Stimulated activated CD8-positive, alpha-beta memory T cell treated with anti-CD3 and anti-CD28 coated beads, Interleukin-15, amount 100 ng/mL, for 1 hour (primary cell): ENCODE measurements at places on chromosomes 3 and 15.

DNA sequence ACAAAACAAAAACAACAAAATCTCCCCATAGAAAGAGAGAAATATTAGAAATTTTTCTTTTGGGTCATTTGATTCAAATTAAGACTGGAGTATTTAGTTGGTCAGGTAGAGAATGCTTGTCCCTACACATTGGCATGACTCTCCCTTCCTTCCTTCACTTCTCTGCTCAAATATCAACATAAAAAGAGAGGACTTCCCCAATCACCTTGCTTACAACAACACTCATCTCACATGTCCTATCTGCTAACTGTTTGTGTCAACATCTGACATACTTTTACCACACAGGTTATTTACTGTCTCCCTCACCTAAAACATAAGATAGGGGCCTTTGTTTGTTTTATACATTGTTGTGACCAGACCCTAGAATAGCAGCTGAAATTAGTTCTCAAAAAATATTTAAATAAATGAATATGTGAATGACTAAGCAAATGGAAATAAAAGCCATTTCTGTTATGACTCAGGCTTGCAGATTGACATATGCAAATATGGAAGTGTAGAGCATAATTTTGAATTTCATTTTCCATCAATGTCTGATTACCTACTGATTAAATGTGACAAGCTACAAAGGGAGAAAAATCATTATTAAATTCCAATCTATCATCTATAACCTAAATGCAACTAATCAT lies 304.8 kb downstream of the CTNNB1 start:
- no peak for DNase-seq

- DNase-seq: no peak
These were observed 228.1 kb upstream of the FEZF2 start for GRCh38 chr3:62601238-62602070.

DNA sequence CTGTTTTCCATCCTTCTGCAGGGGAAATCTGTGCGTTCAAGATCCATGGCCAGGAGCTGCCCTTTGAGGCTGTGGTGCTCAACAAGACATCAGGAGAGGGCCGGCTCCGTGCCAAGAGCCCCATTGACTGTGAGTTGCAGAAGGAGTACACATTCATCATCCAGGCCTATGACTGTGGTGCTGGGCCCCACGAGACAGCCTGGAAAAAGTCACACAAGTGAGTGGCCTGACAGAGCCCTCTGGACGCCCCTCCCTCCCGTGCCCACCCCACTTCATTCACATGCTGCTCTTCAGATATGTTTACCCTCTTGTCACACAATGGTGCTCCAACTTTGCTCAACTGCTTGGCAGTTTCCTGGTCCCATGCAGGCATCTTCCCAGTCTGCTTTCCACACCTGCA lies 274.3 kb upstream of the TRIM42 start:
- no peak for DNase-seq

DNA sequence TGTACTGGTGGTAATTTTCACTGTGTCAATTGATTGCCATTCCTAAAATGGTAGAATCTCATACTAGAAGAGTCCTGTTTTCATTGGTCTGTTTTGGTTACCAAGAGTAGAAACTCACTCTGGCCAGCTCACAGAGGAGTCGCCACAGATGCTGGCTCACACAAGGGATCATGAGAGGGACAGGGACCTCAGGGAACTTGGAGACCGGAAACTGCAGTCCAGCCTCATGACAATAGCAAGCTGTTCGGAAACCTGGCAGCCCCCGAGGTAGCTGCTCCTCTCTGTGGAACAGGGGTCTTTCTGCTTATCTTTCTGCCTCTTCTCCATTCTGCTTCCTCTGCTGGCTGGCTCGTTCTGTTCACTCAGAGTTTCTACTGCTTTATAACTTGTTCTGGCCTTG lies 192.9 kb downstream of the PLCL2 start:
- DNase-seq: no peak

- DNase-seq: no peak
These were observed 437.7 kb downstream of the DIPK2A start for GRCh38 chr3:144409319-144409718.

DNA sequence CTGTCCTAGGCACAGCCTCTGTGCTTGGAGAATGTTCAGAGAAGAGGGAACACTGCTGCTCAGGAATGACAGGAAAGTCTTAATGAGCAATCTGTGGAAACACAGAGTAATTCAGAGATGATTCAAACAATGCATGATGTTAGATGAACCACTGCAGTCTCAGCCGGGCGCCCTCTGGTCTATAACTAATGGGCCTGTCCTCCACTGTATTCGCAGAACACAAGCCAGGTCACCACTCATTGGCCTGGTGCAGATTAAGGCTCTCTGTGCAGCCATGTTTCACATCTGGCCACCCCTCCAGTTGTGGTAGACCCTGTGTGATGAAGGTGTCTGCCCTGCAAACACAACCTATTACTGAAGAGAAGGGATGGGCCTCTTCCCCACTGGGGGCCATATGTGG lies 281.7 kb upstream of the ROPN1 start:
- no peak for DNase-seq

DNA sequence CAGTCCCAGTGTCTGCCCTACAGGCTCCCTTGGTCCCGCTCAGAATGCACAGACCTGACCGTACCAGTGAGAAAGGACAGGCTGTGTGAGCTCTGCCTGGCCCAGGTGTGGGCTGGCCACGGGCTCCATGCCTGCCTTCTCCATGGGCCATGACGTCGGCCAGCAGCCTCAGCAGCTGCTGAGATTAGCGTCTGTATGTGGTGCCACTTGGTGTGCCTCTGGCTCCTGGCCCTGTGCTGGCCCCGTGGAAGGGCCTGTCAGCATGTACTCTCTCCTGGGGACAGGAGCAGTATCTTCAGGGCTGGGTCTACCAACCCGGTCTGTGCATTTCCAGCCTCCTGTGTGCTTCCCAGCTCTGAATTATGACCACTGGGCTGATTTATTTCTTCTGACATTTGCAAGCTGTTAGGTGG lies 25.7 kb downstream of the KLF13 start:
- DNase-seq: no peak

DNA sequence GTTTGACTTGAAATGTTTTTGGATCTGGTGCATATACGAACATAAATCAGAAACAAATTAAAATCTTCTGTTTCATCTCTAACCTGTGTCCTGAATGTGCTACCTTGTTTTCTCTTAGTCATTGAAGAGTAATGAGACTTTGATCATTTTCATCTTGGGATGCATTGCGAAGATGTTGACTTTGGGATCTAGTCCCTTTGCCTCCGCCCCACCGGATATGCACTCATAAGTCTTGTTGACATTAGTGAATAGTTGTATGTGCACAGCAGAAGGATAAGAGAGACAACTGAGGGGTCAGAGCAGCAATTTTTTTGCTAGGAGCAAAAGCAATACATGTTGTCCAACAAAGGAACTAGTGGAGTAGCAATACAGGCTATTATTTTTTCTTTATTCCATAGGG lies 35.9 kb upstream of the SPRED1 start:
- DNase-seq: no peak

- no peak for DNase-seq
These were observed 608.1 kb downstream of the SQOR start for GRCh38 chr15:46242935-46243334.

GRCh38 chr15:27864086-27864485 lies 235.0 kb downstream of the OCA2 start:
- no peak for DNase-seq

GRCh38 chr3:131221731-131222130 lies 159.8 kb upstream of the NUDT16 start:
- DNase-seq: no peak

GRCh38 chr15:82044373-82045178 lies 1.2 kb downstream of the MEX3B start:
- DNase-seq: no peak

DNA sequence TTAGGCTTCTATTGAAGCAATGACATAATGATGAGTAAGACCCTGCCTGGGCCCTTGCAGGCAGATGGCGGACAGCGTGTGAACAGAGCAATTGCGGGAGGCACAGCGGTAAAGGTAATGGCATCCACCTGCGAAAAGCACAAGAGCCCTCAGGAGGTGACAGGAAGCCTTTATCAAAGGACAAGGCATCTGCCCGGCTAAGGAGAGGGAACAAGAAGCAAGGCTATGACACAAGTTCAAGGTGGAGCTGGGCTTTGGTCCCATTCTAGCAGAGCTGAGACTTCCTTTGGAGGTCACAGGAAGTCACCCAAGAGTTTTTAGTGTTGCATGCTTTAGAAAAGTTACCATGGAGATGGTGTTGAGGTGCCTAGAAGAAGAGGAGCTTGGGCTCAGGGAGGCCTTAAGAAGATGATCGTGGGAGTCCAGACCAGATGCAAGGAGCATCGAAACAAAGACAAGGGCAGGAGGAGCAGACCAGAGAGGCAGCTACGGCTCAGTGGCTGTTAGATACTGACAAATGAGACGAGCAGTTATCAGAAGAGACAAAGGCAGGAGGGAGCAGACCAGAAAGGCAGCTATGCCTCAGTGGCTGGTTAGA lies 34.5 kb downstream of the OSBPL10 start:
- DNase-seq: no peak

- DNase-seq: no peak
These were observed 56.4 kb upstream of the TLE3 start for GRCh38 chr15:70153921-70154717.

DNA sequence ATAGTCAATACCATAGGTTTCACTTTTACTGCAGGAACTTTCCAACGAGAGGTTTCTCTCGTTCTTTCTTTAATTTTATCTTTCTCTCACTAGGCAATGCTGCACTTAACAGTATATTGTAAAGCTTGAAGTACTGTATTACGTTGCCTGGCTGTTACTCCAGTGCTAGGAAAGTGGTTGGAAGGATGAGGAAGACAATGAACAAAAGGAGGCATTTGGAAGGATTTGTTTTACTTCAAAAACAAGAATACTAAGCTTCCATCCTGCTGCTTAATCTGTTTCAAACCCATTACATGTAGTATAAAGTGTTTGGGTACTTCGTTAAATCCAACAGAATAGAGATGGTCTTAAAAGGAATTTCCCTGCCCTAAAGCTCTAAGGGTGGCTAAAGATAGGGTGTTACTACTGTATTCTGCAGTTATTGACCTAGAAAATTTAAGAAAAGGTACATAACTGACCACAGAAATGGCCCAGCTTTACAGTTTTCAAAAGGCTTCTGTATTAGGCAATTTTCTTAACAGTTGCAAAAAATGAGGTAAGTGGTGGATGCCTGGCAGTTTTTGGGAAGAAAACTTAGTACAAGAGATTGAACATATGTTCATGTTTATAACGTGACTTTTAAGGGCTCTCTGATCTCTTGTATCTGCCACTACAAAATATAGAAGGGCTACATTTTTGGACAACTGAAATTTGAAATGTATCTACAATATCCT lies 785 bp upstream of the IFT57 start:
- DNase-seq: no peak
